Fibroblast of mammary gland (primary cell): ENCODE measurements at places on chromosomes 5 and 9.

DNA sequence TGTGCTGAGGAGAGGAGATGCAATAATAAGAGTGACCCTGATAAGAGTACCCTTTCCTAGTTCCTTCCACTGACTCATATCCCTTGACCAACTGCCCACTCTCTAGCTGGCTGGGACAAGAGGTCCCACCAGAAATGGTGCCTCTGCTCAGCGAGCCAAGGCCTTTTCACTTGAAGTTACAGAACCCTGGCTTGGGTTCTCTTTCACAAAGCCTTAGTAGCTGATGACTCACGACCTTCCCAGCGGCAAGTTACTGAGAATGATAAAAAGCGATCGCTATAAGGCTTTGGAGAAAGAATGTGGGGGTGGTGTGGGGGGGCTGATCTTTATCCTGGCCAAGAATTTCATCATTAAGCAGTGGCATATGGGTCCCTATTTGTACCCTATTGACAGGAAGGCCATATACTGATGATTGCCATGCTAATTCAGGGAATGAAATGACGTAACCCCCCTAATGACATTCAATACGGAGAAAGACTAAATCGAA, 90.3 kb downstream of the FBXO38 start:
- peak; percentile 76 for DNase-seq

- DNase-seq: no peak
Observed at GRCh38 chr9:130466537-130467217, 21.9 kb downstream of the ASS1 start.

- DNase-seq: no peak
Observed at GRCh38 chr5:117337064-117337749, 762.6 kb upstream of the SEMA6A start.

- no peak for DNase-seq
Observed at GRCh38 chr5:7608772-7609171, 212.8 kb downstream of the ADCY2 start.

- peak; percentile 89 for DNase-seq
Observed at GRCh38 chr5:63262185-63262981, 683.8 kb downstream of the LRRC70 start.

DNA sequence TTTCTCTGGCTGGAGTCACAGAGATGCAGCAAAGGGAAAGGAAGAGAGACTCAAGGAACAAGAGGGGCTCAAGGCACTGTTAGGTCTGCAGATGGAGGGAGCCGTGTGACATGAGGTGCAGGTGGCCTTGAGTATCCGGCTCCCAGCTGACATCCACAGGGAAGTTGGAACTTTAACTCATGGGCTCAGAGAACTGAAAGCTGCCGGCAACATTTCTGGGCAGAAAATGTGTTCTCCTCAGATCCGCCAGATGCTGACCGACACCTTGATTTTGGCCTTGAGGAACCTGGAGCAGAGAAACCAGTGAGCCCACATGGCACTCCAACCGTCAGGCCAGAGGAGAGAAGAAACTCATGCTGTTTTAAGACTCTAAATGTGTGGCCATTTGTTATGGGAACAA, 258.1 kb upstream of the IRX2 start:
- no peak for DNase-seq

DNA sequence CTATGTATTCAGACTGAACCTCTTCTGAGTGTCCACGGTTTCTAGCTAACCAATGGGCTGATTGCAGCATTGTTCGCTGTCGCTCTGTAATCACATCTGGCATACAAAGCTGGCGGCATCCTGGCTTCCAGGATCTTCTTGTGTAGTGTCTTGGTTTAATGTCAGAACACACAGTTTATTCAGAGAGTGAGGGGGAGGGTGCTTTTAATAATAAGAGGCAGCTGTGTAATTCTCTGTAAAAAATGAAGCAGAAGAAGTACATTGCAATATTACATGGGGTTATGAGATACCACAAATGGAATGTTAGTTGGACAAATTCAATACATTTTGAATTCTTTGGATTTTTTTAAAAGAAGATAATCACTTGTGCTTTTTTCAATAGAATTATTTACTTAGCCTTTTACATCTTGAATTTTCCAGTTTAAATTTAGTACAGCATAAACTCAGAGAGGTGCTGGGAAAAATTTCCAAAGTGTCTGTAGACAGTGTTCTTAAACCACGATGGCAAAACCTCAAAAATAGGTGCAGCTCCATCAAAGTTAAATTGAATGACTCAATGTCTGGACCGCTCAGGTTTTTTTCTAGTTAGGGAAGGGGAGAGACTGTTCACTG, 206.0 kb downstream of the PCSK1 start:
- peak; percentile 97 for DNase-seq

GRCh38 chr5:36507332-36507952, 99.0 kb upstream of the SLC1A3 start:
- DNase-seq: peak; percentile 77

DNA sequence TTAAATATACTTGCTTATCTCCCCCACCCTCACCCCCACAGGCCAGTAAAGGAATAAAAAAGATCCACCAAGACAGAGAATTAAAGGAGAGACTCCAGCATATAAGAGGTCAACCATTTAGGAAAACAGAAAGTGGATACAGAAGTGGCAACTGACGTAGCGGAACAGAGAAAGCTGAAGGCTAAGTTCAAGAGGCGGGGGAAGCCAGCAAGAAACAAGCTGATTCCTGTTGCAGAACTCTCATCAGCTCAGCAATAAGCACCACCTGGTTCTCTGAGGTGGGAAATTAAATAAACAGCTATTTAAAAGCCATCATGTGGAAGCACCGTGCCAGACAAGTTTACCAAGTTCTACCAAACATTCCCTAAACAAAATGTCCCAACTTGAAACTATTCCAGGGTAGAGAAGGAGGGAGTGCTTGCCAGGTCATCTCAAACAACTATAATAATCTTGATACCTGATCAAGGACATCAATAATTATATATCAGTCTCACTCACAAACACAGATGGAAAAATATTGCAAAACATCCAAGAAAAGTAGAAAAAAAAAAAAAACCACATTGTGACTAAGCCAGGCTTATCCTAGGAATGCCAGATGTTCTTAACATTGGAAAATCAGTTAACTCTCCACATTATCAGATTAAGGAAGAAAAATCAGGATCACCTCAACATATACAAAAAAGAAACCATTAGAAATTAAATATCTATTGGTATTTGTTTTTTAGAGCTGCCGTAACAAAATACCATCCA, 7.3 kb upstream of the ARL15 start:
- peak; percentile 61 for DNase-seq

GRCh38 chr5:172793577-172794488, 22.8 kb upstream of the DUSP1 start:
- DNase-seq: peak; percentile 91

- DNase-seq: no peak
Observed at GRCh38 chr5:10275991-10276390, 25.9 kb downstream of the CCT5 start.

DNA sequence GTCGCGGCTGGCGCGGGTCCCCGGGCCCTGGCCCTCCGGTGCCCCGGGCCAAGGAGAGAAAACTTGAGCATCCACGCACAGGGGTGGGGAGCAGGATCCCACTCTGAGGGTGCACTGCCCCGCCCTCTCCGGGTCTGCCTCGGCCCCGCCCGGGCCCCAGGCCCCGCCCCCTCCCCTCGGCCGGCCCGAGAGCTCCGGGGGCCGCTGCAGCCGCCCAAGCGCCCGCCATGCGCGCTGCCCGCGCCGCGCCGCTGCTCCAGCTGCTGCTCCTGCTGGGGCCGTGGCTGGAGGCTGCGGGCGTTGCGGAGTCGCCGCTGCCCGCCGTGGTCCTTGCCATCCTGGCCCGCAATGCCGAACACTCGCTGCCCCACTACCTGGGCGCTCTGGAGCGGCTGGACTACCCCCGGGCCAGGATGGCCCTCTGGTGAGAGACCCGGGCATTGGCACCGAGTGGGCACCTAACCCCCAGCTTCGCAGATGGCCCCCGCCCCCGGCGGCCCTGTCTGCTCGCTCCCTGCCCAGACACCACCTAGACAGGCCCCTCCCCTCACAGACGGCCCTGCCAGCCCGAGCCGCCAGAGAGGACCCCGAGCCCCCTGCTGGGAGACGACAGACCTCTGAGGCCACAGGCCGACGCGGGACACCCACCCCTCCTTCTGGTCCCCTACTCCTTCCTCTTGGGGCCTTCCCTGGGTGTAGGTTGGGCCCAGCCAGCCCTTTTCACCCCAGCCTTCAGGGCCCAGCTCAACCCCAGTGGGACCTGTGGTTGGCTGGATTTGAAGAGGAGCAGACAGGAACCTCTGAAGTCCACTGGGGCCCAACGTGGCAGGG, at the start of gene CERCAM:
CERCAM (plus strand) TSS at position 207 of the 831 bp plus-strand sequence; CDS start at position 228, 21 bp downstream.
- DNase-seq: peak; percentile 30

DNA sequence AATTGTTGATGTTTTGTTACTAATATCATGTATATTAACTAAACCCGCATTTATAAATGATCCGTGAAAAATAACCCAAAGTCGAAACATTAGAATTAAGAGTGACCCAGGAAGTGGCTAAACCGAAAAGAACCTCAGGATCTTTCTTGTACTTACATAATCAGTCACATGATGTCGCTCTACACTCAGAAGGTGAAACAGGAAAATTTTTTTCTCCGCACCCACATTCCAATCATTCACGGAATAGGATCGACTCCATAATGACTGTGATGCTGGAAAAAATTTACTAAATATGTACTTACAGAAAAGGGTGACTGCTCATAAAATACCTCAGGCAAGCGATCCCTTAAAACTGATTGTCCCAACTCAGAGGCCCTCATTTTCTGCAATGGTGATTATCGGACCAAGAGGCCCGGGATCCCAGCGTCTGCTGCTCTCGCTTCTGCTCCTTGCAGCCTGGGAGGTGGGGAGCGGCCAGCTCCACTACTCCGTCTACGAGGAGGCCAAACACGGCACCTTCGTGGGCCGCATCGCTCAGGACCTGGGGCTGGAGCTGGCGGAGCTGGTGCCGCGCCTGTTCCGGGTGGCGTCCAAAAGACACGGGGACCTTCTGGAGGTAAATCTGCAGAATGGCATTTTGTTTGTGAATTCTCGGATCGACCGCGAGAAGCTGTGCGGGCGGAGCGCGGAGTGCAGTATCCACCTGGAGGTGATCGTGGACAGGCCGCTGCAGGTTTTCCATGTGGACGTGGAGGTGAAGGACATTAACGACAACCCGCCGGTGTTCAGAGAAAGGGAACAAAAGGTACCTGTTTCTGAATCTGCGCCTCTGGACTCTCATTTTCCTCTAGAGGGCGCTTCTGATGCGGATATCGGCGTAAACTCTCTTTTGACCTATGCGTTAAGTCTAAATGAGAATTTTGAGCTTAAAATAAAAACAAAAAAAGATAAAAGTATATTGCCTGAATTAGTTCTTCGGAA, at the start of gene PCDHA12:
PCDHA12 (plus strand) TSS at position 224 of the 981 bp plus-strand sequence; CDS start at position 389, 165 bp downstream.
- no peak for DNase-seq

- DNase-seq: peak; percentile 19
Observed at GRCh38 chr5:42655982-42656650, 100.5 kb upstream of the CCDC152 start.

- no peak for DNase-seq
Observed at GRCh38 chr9:127814619-127815511, 12.2 kb downstream of the FPGS start.

GRCh38 chr5:108642170-108642906, 105.4 kb upstream of the FER start:
- peak; percentile 73 for DNase-seq

- no peak for DNase-seq
Observed at GRCh38 chr9:3246241-3246640, 279.6 kb downstream of the RFX3 start.

DNA sequence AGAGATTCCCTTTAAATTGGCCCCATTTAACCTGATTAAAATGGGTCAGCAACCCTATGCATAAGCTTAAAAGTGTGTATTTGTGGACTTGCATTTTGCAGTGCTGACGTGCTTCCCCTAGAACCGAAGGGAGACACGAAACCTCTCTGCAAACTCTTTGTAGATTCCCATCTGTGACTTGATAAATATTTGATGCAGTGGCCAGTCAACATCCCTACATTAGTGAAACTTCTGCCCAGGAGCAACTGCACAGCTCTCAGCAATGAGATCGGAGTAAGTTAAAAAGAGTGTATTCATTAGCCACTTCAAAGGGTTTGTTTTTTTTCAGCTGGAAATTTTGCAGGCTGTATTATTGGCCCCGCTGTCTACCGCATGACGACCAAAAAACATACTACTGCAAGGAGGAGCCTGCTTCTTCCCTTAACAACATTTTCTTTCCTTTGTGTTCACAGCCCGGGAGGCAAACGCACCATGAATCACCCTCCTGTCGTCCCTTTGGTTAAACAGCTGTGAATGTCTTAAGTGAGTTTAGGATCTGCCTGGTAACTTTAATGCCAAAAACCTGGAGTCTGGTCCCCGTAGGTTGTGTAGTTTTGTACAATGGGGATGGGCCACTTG, 38.0 kb upstream of the TCERG1 start:
- DNase-seq: peak; percentile 45

DNA sequence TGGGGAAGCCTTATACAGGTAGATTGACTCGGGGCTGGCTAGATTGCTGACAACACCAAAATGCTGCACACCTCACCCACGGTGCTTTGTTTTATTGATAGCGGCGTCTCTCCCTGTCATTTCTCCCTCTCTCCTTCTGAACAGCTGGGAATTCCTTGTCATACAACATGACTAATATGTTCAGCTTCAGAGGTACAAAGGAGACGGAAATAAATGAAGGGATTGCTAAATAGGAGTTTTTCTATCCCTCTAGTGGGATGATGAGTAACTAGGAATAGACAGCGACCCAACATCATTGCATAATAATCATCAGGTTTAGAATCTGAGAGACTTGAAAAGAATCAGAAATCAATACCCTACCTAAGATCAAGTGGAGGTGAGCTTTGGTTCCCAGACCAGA, 337.7 kb upstream of the PANK3 start:
- DNase-seq: peak; percentile 68

DNA sequence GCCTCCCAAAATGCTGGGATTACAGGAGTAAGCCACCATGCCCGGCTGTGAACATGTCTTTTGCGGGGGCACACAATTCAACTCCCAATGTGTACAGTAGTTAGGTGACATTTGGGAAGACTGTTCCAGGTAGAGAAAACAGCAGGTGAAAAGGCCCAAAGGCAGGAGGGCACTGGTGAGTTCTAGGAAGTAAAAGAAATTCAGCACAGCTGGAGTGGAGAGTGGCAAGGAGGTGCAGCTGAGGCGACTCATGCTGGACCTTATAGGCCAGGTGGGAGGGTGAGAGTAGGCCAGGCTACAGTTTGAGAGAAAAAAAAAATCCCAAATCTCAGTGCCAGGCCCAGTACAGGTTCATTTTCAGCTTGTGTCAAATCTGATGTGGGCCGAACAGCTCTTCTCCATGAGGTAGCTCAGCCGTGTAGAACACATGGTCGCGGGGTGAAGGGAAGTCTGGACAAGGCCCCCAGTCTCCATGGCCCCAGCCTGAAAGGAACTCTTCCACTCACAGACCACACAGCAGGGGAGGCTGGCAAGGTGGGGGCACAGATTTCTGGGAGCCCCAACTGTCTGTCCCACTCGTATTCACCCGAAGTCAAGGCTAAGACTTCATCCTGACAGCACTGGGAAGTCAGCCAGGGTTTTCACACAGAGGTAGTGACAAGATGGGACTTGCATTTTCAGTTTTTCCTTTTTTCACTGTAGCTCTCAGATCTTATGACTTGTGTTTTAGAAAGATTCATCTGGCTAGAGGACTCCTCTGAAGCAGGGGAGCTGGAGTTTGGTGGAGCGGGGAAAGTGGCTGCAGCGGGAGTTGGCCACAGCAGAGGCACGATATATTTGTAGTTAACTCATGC, 4.5 kb upstream of the HNRNPAB start:
- DNase-seq: no peak
